Spinal cord (tissue), 10 donors: ENCODE measurements at places on chromosomes 4 and X.

GRCh38 chrX:49060914-49061313, 2.1 kb downstream of the CCDC120 start:
- DNase-seq = no peak

DNA sequence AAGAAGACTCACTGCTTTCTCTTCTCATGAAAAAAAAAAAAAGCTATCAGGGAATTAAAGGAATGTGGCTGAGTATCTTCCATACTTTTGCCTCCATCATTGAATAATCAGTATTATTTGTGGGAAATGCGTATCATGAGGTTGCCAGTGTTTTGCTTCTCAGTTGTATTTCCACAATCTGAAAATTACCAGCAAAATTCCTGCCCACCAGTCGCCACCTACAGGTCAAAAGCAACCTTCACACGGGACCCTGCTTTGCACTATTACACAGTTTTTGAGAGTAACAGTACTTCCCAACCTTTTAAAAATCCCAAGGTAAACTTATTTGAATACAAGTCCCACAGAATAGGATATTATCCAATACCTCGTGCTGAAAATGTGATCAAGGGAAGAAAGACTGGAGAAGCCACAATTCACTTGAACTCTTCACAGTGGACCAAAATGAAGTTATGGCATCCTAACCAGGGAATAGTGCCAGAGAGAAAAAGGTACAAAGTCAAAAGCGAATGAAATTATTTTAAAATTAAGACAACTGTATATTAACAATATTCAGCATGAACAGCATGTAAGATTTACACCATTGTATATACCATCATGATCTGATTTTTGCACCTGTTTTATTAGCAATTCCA, 30.4 kb downstream of the PGRMC1 start:
- DNase-seq = no peak

DNA sequence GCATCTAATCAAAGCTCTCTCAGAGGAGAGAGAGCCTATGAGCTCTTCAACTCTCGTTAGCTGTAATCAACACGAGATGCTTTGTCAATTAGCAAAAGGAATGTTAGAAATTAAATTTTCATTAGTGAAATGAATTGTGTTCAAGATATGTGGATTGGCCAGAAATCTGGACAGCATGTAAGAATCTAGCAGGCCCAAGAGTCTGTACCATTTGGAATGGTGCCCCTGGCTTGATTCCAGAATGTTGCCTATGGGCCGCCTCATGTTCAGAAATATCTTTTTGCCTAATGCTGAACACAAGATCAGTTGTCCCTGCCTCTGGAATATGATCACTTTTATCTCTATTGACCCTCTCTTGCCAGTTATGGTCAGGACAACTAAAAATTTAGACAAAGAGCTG, 88.2 kb downstream of the RBM46 start:
- DNase-seq = no peak

DNA sequence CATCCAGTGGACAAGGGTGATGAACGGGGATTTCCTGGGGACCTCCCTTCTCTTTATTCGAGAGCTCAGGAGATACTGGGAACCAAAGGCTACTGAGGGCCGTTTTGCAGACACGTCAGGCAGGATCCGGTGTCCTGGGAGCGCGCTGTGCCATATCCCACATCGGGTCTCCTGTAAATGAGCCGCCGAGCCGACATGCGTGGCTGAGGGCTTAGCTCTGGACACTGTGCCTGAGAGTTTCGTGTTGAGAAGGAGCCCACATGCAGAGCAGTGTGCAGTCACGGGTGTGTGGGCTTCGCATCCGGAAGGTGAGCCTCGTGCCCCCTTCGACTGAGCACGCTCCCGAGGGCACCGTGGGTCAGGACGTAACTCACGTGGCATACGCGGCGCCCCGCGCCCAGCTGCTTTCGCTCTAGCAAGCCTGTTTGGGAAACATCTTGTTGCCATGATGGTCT, 28.5 kb upstream of the HGFAC start:
- no peak for DNase-seq

- no peak for DNase-seq
These were observed 35.2 kb upstream of the CCNG2 start for GRCh38 chr4:77121736-77122240.

- DNase-seq = no peak
These were observed 179.6 kb downstream of the TMA16 start for GRCh38 chr4:163673848-163674697.

GRCh38 chr4:183920512-183920911, 15.4 kb downstream of the STOX2 start:
- no peak for DNase-seq

DNA sequence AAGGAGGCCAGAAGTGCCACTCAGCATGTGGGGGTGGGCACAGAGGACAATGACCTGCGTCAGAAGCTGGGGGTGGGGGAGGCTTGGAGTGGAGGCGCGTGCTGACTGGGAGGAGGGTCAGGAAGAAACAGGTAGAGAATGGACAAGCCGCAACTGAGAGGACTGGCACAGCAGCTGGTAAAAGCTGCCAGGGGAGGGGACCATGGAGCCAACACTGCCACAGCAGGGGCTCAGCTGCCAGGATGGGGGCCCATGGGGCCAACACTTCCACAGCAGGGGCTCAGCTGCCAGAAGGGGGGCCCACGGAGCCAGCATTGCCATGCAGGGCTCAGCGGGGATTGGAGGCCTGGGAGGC, 19.1 kb downstream of the RNF212 start:
- DNase-seq = no peak

- DNase-seq = no peak
These were observed 181.0 kb downstream of the CHRDL1 start for GRCh38 chrX:110614596-110614995.

GRCh38 chr4:143358923-143359643, 22.4 kb downstream of the GAB1 start:
- no peak for DNase-seq

DNA sequence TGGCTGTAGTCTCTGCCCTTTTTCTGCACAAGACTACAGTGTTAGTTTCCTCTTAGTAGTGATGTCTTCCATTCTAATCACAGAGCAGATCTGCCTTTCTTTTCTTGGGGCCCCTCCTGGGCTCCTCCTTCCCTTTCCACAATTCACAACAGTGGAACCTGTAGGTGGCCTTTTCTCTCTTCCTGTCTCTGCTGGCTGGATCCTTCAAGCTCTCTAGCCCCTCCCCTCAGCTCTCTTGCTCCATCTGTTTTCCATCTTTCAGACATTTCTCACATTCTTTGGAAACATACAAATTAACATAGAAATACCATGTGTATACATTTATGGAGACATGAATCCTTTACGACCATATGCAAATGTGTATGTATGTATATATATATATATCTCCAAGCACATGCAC, 304 bp upstream of the SPIN2A start:
- DNase-seq = no peak

- peak; percentile 18 for DNase-seq
These were observed 13.1 kb upstream of the DRP2 start for GRCh38 chrX:101206471-101206870.

DNA sequence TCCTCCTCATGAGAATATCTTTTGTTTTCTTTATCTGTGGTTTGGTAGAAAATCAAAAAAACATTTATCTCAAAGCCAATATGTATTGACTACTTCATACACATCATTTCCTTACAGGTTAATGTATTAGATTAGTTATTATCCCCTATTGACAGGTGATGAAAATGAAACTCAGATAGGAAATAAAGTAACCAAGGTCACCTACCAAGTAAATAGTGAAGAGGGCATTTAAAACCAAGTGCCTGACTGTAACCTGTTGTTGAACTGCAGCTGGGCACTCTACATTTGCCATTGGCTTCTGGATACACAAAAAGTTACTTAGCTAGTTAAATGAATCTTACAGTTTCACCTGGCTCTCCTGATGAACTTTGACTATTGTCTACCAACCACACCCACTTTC, 41.4 kb upstream of the CTSO start:
- DNase-seq = no peak

DNA sequence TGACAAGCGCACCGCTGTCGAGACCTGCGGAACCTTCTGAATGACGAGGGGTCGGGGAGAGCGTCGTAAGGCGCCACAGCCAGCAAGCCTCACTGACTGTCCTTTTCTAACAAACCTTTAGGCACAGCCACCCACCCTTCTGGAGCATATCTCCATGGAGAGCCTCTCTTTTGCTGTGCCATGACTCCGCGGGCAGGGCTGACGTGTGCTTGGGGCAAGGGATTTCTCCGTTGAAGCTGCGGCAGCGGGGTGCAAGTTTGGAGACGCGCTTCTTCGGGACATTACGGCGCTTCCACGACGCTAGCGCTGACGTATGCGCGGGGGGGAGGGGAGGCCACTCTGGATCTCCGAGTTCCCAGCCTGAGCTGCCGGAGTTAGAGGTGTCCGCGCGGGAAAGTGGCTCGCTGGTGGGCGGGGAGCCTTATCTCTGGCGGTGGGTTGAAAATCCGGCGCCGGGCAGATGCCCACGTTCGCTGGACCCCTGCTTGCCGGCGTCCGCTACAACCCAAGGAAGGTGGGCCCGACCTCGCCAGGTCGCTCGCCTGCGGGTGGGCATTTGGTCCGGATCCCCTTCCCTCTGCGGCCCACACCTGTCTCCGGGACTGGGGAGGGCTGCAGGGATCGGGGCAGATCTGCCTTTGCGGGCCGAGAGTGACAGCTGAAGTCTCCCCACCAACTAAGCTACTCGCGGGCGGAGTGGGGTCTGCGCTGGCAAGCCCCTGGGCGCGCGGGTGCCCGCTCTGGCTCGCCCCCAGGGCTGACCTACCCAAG, 543 bp upstream of the SLC10A7 start:
- DNase-seq = peak; percentile 98

- no peak for DNase-seq
These were observed 67.3 kb downstream of the PDLIM5 start for GRCh38 chr4:94519019-94519418.

DNA sequence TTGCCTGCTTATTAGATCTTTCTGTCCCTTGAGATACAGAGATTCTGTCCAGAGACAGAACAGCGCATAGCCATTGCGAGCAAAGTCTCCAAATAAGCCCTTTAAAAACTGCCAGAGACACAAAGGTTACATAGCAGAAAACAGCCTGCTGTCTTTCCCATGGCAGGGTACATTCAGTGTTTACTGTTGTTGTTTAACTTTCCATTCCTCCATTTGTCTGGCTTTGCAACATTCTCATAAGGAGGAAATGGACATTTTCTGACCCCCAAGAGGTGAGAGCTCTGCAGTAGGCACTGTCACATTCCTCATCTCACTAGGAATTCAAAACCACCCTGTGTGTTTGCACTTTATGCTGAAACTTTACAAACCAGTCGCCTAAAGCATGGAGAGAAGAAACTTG, 48.3 kb downstream of the PDE5A start:
- DNase-seq = no peak

- no peak for DNase-seq
These were observed 109.6 kb downstream of the SHROOM4 start for GRCh38 chrX:50704360-50704759.

- DNase-seq = no peak
These were observed 297.0 kb upstream of the CLNK start for GRCh38 chr4:10981576-10981975.
